GM23338 (cell line): ENCODE measurements at places on chromosomes 12 and 14. TPM values are rescaled to one million over a fixed set of nuclear protein-coding genes. Genes with fewer than 3 reads are reported as not detected.

DNA sequence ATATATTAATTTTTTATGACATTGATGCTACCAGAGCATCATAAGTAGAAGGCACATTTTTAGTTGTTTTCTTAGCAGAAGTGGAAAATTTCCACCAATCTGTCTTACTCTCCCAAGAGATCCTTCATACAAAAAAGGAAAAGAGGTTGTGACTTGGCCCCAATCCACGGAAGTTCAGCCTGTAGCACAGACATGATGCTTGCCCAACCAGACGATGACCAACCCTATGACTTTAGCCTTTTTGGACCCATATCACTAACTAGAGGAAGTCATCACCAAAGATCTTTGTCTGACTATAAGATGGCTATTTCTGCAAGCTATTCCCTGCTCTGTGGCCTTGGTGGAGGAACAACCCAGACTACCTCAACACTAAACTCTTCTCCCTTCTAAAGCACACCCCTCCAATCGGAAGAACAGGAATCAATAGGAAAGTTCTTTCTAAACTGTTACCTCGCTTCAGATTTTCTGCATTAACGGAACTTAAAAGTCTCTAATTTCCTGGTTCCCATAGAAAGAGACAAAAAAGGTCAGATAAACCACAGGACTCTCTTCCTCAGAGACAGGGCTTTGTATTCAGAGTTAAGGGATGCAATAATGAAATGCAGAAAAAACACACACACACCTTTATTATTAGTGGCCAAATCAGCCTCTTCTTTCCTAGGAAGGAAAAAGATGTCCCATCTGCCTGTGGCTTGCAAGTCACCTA, 4.1 kb upstream of the RHOJ start:
- H3K36me3 ChIP-seq, result no peaks in the 10 kb centered on the region
- peaks cover 8% of the 10 kb centered on the region for H3K4me1 ChIP-seq
- H3K27me3 ChIP-seq, result no peaks in the 10 kb centered on the region

DNA sequence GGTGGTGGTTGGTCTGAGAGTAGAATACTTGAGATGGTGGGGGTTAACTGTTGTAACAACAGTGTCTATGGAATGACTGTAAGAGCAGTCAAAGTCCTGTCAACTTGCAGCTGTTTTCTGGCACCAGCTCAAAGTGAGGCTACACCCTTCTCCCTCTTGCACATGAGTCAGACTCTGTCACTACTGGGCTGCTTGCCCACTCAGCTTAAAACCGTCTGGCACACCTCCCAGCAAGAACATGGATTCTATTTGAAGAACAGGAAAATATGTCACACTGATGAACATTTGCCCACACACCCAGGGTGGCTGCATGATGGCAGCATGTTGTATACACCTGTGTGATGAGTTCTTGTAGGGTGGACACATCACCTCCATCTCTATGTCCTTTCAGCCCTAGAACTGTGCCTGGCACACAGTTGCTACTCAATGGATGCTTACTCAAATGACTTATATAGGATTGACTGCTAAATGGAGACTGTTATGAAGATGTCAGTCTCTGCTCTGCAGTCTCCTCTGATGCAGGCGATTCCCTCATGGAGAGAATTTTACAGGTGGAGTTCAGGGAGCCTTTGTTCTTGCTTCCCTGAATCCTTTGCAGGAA, 19.3 kb upstream of the SERPINA6 start:
- no peaks in the 10 kb centered on the region for H3K27me3 ChIP-seq
- no peak overlapping the region for H3K4me3 ChIP-seq
- no peak for DNase-seq
- no peak overlapping the region for H3K27ac ChIP-seq
- no peaks in the 10 kb centered on the region for H3K4me1 ChIP-seq
- H3K36me3 ChIP-seq, result no peaks in the 10 kb centered on the region

DNA sequence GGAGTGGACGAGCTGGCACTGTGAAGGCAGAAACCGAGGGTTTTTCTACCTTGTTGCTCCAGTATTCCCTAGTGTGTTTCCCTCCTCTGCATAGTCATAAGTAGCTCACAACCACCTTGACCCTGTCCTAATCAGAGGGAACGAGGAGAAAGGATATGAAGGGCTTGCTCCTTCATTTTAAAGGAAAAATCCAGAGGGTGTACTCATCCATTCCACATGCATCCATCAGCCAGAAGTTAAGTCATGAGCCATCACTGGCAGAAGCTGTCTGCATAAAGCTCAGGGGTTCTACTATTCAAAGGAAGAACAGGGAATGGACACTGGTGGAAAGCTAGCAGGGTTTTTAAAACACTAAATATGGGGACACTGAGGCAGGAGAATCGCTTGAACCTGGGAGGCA, 84.3 kb upstream of the FOXN3 start:
- no peak overlapping the region for H3K27ac ChIP-seq
- H3K27me3 ChIP-seq, result no peaks in the 10 kb centered on the region
- H3K4me3 ChIP-seq, result no peak overlapping the region
- no peak for DNase-seq
- peaks cover 15% of the 10 kb centered on the region; the same call in 1 of the 2 replicates for H3K4me1 ChIP-seq

GRCh38 chr12:131316388-131316787, 362.7 kb downstream of the ADGRD1 start:
- no peaks in the 10 kb centered on the region for H3K27me3 ChIP-seq
- H3K4me1 ChIP-seq, result peaks cover 5% of the 10 kb centered on the region
- H3K4me3 ChIP-seq, result no peak overlapping the region
- DNase-seq, result no peak
- H3K27ac ChIP-seq, result no peak overlapping the region
- peaks cover under 1% of the 10 kb centered on the region for H3K36me3 ChIP-seq

- H3K4me3 ChIP-seq, result no peak overlapping the region
- no peaks in the 10 kb centered on the region for H3K4me1 ChIP-seq
- H3K27ac ChIP-seq, result no peak overlapping the region
- DNase-seq, result no peak
Observed at GRCh38 chr14:88985654-88986053, 161.2 kb downstream of the TTC8 start.

Gene TPPP2
- not detected in 2 replicates for total RNA-seq

Gene DPF3
- 1.0 TPM in 1 of 2 replicates, not detected in the other for total RNA-seq

Gene KRT80
- total RNA-seq, result not detected in 2 replicates

Gene DHRS2
- 0.35 and 0.42 TPM in 2 replicates for total RNA-seq

Gene NGB
- 0.27 and 1.0 TPM in 2 replicates for total RNA-seq
